NCI-H526 (cell line): ENCODE measurements at places on chromosomes 6 and 20.

- no peak for DNase-seq
These were observed 744.1 kb upstream of the GJE1 start for GRCh38 chr6:141388666-141389065.

DNA sequence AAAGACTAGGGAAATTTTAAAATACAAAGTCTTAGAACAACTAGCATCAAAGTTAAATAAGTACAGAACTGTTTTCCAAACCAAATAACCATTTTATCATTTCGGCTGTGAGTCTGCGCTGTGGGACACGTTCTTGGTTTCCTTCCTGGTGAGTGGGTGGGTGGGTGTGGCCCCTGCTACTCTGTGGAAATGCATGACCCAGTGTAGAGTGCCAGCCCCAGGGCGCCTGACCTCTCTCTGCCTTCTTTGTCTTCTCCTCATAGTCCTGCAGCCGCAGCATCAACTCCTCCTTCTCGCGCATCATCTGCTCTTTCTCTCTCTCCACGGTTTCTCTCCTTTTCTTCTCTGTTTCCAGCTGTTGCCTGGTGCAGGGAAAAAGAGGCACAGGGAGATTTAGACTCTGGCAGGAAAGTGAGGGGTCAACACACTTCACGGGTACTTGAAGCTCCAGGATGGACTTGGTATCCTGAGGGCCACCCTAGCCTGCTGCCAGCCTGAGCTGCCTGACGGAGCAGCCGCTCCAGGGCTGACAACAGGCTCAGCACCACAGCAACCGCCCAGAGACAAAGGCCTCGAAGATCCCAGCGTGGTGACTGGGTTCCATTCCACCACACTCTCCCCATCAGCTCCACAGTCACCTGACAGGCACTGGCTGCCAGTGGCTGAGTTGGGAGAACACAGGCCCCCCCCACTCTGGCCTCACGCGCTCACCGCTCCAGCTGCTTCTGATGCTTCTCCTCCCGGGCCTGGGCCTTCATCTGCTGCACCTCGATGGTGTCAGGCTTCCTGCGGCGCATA, 48.4 kb downstream of the EZR start:
- no peak for DNase-seq

DNA sequence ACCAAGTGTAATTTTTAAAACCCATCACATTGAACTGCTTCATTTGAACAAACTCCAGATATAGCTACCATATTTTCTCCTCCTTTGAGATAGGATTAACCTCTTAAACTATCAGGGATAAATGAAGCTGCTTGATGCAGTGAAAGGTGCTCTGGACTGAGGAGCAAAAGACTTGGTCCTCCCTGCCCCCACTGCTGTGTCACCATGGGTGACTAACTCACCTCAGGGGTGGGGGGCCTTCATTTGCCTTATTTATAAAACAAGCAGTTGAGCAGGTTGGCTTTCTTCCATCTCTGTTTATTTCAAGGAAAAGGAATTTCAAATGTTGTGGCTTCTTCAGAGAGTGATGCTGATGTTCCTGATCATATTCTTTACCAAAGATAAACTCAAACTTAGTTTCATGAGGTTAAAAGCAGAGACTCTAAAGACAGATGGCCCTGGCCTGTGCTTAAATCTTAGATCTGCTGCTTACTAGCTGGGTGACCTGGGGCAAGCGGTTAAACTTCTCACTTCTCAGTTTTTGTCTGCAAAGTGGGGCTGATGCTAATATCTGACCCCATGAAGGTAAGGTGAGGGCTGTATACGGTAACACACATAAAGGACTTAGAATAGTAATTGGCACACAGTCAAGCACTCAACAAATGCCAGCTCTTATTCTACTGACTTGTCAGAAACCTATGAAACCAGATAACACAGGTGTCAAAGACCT, 50.5 kb downstream of the FHL5 start:
- DNase-seq = no peak

GRCh38 chr20:24998121-24998520, 5.6 kb upstream of the APMAP start:
- DNase-seq = no peak

DNA sequence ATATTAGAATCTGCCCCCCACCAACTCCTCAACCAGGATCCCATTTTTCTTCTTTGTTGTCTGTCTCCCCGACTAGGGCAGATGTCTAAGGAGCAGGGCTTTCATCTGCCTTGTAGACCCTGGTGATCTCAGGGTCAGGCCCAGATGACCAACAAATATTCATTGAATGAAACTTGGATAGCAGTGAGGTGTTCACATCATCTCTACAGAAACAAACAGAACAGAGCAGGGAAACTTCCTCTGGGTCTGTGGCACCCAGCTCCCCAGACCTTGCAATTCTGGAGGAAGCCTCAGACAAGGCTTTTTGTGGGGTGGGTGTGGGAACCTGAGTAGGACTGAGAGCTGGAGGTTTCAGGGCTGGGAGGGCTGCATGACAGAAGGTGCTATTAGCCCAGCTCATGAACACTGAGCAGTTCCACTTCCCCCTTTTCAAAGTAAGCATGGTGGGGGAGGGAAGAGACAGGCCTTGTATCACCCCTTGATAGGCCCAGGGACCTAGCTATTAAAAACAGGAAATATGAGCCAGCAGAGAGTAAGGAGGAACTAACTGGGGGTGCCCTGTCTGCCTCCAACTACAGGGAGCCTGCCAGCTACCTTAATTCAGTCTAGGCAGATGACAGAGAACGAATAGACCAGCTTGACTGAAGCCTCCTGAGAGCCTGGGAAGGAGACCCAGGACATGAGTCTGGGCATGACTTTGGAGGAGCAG, 37.3 kb upstream of the TOP1 start:
- no peak for DNase-seq

DNA sequence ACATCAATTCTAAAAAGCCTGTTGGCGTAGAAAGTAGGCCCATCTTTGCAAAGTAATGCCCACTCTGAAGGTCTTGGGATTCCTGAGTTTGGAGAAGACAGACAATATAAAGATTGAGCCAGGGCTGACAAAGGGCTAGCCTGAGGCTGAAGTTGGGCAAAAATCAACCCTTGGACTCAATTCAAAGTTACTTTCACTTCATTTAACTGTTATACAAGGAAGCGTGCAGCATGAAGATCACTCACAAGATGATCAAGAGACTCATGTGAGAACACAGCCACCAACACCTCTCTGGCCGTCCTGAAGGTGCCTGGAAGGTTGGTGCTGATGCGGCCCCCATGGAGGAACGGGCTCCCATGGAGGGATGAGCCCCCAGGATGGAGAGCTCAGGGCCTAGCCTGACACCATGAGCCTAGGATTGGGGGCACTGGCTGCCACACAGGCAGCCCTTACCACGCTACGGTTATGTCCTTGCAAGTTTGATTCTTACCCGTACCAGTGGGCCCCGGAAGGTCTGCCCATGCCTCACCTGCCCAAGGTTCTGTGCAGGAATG, 26.6 kb downstream of the FOXC1 start:
- no peak for DNase-seq

DNA sequence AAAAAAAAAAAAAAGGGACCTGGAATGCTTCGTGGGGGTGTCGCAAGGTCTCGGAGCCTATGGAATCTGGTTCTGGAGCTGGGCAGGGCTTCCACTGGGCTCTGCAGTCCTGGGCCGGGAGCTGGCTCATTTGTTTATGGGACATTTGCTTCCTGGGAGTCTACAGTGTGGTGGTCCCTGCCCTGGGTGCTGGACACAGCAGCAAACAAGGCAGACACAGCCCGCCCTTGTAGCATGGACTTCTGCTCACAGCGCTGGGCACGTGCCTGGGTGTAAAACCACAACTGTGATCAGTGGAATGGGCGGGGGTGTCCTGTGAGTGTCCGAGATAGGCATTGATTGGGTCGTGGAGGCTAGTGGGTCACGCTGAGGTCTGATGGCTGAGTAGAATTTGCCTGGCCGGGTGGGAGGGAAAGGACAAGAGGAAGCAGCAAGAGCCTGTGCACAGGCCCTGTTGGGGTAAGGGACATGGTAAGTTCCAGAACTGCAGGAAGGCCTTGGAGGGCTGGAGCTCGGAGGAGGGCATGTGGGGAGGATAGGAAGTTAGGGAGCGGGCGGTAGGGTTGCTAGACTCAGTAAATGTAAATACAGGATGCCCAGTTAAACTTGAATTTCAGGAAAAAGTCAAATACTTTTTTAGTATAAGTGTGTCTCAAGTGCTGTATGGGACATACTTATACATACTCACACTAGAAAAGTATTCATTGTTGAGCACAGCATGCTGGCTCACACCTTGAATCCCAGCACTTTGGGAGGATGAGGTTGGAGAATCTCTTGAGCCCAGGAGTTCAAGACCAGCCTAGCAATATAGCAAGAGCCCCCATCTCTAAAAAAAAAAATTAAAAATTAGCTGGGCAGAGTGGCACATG, 61.3 kb upstream of the PMEPA1 start:
- DNase-seq = no peak

DNA sequence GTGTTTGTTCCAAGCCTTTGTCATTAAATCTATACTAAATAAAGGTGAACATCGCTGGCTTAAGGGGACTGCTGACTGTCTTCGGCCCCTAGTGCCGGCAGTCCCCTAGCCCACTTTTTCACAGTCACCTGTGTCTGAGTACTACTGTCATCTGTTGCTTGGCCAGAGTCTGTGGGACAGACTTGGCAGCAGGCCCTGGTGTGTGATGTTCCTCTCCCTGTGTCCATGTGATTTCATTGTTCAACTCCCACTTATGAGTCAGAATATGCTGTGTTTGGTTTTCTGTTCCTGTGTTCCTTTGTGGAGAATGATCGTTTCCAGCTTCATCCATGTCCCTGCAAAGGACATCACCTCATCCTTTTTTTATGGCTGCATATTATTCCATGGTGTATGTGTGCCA, 133.4 kb downstream of the HAO1 start:
- no peak for DNase-seq

DNA sequence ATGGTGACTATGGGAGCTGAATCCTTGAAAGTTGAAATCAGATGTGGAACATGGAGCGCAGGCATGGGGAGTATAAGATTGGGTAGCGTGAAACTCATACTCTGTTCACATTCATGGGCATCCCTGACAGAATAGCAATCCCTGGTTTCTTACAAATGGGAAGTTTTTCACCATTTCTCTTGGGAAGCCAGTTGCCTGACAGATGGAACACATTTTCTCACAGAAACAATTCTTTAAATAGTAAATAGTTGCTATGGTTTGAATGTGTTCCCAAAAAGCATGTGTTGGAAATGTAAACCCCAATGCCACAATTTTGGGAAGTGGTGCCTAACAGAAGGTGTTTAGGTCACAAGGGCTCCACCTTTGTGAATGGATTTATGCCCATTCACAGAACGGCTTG, 262.8 kb upstream of the HS3ST5 start:
- no peak for DNase-seq

DNA sequence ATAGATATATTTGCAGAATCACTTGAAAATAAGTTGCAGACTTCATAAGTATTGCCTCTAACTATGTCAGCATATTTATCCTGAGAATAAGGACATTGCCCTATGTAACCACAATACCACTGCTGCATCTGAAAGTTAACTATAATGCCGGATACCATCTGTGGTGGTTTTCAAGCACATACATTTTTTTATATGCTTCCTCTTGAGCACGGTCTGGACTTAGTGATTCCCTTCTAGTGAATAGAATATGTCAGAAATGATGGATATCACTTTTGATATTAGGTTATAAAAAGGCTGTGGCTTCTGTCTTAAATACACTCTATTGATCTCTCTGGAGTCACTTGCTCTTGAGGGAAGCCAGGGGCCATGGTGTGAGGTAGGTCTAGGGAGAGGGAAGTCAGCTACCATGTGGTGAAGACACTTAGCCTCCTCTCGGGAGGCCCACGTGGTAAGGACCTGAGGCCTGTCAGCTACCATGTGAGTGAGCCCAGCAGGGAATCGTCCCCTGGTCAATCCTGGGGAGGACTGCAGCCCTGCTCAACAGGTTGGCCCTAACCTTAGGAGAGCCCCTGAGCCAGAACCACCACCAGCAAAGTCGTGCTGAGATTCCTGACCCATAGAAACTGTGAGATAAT, 57.5 kb downstream of the CCDC170 start:
- DNase-seq = no peak

DNA sequence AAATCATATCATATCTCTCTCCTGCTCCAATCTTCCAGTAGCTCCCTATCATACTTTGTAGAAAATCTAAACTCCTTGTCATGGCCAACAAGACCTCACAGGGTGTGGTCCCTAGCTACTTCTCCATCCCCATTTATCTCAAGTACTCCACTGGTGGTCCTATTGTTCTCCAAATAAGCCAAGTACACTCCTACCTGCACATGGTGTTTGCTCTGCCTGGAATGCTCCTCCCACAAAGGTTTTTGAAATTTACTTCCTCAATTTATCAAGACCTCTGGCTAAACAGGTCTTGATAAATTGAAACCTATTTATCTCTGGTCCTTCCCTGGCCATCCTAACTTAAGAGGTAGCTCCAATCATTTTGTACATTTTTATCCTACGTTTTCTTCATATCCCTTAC, 12.1 kb downstream of the TMX4 start:
- no peak for DNase-seq

- DNase-seq = no peak
These were observed 146.5 kb downstream of the ZDHHC14 start for GRCh38 chr6:157527471-157527907.

- no peak for DNase-seq
These were observed 336.0 kb downstream of the DHX35 start for GRCh38 chr20:39298121-39298520.

DNA sequence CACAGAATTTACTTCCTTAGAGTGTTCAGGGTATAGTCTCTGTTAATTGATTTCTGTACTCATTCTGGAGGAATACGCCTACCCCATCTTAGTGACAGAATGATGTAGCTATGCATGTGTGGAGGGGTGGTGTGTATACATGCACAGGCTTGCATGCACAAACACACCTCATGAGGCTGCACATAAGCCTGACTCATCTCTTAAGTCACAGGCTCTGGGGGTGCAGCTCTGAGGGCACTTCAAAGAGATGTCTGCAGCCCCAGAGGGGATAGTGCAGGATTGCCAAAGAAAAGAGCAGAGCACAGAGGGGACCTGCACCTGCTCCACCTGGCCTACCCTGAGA, 24.6 kb downstream of the TBX18 start:
- DNase-seq = no peak

GRCh38 chr6:162109480-162110050, 618.0 kb downstream of the PRKN start:
- DNase-seq = no peak

DNA sequence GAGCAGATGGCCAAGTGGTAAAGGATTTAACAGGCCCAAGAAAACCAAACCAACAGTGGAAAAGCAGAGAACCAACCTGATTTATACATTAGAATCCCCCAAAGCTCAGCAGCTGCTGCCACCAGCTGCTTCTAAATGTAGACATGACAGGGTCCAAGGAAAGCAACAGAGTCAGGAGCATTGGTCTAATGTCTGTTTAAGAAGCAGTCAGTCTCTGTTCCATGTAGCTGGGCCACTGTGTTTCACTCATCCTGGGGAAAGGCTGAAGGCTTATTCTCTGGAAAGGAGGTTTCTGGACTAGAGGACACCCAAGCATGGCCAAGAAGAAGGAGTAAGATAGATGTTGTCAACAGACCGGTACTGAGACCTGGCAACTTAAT, 75.4 kb downstream of the TMEM244 start:
- no peak for DNase-seq
